ENCODE measurements at places on chromosomes 2 and 18. TPM values are rescaled to one million over a fixed set of nuclear protein-coding genes. Genes with fewer than 3 reads are reported as not detected.

Gene CFAP65
- not detected for total RNA-seq

Gene ZNF385B
- total RNA-seq = 15.7 TPM

Gene CAVIN2
- 6.8 TPM for total RNA-seq

Gene TMEM17
- 0.40 TPM for total RNA-seq

Gene GNAL
- total RNA-seq = 0.19 TPM

Gene C2orf72
- 76.0 TPM for total RNA-seq

Gene SLC30A3
- not detected for total RNA-seq

Gene VIL1
- 31.1 TPM for total RNA-seq

Gene REG1A
- total RNA-seq = not detected

Gene CNRIP1
- total RNA-seq = 2.5 TPM

Gene ACMSD
- 124 TPM for total RNA-seq

Gene CCDC148
- 0.12 TPM for total RNA-seq

Gene PER2
- 5.0 TPM for total RNA-seq

Gene HOXD13
- not detected for total RNA-seq

Gene ADGRF3
- total RNA-seq = 0.15 TPM

Gene MYOM1
- total RNA-seq = 64.5 TPM

Gene ZNF513
- 9.6 TPM for total RNA-seq

Gene PXDN
- total RNA-seq = 21.0 TPM

Gene STARD6
- not detected for total RNA-seq

Gene CHRNG
- total RNA-seq = not detected

Gene SCN7A
- 2.7 TPM for total RNA-seq

Gene MAB21L4
- 17.0 TPM for total RNA-seq

Gene ZSCAN30
- total RNA-seq = 4.3 TPM

Gene NR4A2
- total RNA-seq = 1.2 TPM

Gene TUBA4B
- total RNA-seq = 0.43 TPM

Gene SP140L
- total RNA-seq = 11.9 TPM

Gene PROM2
- 0.35 TPM for total RNA-seq

Gene POMC
- total RNA-seq = 0.33 TPM

Gene MEMO1
- total RNA-seq = 19.6 TPM

Gene MEP1B
- not detected for total RNA-seq

Gene TMEM169
- 0.70 TPM for total RNA-seq

Gene SH3BP4
- total RNA-seq = 22.1 TPM

Gene FBLN7
- total RNA-seq = 3.0 TPM

Gene IMPACT
- 15.5 TPM for total RNA-seq

Gene POTEJ
- not detected for total RNA-seq

Gene TCF4
- 8.1 TPM for total RNA-seq

Gene SERPINB7
- total RNA-seq = not detected

Gene CAPN13
- 0.09 TPM for total RNA-seq

Gene NT5DC4
- total RNA-seq = not detected

Gene DCDC2C
- total RNA-seq = not detected

Gene KANSL3
- total RNA-seq = 22.1 TPM

All from right lobe of liver (tissue), 6 donors.